SJSA1 (cell line): ENCODE measurements at places on chromosomes 11 and 22.

GRCh38 chr11:10263929-10264328 is 30.1 kb downstream of the SBF2 start:
- peak; percentile 42 for DNase-seq

GRCh38 chr11:108959105-108959761 is 294.4 kb downstream of the DDX10 start:
- DNase-seq: no peak

- no peak for DNase-seq
These were observed 321.0 kb downstream of the NTM start for GRCh38 chr11:131691181-131692041.

GRCh38 chr11:79200398-79201070 is 240.3 kb downstream of the TENM4 start:
- DNase-seq: no peak

DNA sequence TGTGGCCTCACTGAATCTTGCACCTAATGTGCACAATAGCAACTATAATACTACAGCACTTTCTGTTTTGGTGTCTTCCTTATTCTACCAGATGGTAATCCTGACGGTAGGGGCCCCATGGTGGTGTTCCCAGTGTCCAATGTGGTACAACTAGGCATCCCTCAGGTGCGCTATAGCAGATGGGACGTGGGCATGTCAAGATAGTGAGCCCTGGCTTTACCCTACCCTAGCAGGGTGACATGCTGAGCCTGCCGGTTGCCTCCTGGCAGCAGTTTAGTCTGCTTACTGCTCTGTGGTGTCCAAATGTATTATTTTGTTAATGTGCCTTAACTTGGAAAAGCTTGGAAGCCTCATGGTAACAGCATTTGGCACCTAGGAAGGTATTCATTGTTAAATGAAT is 19.2 kb downstream of the ACO2 start:
- no peak for DNase-seq

- no peak for DNase-seq
These were observed 30.9 kb upstream of the CARS1 start for GRCh38 chr11:3087821-3088800.

DNA sequence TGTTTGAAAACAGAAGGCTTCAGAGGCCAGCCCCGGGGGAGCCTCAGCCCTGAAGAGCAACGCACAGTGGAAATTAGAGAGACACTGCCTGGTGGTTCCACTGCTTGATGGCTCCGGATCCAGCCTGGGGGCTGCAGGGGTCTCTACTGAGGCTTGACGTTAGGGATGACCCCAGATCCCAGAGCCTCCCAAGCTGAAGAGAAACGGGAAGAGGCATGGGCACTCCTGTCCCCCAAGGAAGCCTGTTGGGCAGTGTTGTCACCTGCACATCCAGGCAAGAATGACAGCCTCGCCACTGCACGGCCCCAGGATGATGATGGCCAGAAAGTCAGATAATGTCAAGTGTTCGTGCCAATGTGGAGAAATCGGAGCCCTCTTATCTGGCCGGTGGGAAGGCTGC is 56.8 kb upstream of the FGF3 start:
- no peak for DNase-seq

GRCh38 chr11:119791701-119792151 is 62.7 kb upstream of the NECTIN1 start:
- DNase-seq: peak; percentile 89

GRCh38 chr11:17739945-17740338 is 5.4 kb downstream of the KCNC1 start:
- DNase-seq: no peak

- DNase-seq: no peak
These were observed 1.1 kb downstream of the IL18BP start for GRCh38 chr11:71999798-72000197.
